Thoracic aorta (tissue), 2 donors: ENCODE measurements at places on chromosomes 12 and 14. TPM values are rescaled to one million over a fixed set of nuclear protein-coding genes. Genes with fewer than 3 reads are reported as not detected.

DNA sequence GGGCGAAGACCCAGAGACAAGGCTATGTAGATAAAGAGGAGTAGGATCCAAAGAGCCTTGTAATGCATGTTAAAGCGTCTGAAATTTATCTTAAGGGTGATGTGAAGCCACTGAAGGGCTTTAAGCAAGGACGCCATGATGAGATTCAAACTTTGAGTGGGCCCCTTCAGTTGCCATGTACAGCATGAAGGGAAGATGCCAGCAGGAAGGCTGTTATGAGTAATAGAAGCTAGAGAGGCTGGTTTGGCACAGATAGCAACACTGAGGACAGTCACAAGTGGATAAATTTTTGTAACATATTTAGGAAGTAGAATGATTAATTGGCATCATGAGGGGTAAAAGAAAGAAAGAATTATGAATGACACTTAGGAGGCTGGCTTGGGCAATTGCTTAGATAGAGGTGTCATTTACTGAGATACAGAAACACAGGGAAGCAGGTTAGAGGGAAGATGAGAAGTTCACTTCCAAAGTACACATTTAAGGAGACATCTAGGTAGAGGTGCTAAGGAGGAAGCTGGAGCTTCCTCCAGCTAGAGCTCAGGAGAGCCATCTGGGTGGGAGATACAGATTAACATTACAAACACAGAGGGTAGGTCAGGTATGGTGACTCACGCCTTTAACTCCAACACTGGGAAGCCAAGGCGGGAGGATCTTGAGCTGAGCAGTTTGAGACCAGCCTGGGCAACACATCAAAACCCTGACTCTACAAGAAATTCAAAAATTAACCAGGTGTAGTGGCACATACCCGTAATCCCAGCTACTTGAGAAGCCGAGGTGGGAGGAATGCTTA lies 13.7 kb downstream of the ATG2B start:
- DNase-seq: no peak

GRCh38 chr14:71247106-71247505 lies 339.8 kb downstream of the PCNX1 start:
- no peak for DNase-seq

DNA sequence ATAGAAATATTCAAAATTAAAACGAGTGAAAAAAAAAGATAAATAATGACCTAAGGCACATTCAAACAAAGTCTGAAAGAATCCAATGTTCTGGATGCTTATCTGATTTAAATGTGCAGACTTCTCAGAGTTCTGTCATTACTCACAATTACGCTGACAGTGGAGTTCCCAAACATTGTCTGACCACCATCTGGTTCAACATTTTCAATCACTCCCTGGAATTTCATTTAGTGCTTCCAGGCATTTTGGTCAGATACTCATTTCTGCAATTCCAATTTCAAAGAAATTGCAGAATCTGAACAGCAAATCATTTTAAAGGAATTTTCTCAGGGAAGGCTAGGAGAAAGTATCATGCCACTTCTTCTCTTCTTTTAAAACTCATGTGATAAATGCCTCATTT lies 398.2 kb upstream of the PDE3A start:
- no peak for DNase-seq

GRCh38 chr12:9948606-9949296 lies 16.6 kb upstream of the CLEC2A start:
- no peak for DNase-seq

GRCh38 chr12:4587108-4587507 lies 25.1 kb downstream of the DYRK4 start:
- DNase-seq: no peak

DNA sequence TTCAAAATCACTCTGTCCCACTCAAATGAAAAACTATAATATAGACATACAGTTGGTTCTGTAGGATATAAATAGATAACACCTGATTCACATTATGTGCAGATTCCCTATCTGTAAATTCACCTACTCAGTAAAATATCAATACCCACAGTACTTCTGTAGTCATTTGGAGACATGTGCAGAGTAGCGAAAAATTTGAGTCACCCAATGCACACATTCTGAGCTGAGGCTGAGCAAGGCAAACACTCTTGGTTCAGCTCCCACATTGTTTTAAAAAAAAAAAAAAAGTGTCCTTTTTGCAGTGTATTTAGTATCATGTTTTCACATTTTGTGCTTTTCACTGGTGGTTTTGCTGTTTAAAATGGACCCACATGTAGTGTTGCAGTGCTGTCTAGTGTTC lies 27.3 kb upstream of the BBS10 start:
- DNase-seq: no peak

DNA sequence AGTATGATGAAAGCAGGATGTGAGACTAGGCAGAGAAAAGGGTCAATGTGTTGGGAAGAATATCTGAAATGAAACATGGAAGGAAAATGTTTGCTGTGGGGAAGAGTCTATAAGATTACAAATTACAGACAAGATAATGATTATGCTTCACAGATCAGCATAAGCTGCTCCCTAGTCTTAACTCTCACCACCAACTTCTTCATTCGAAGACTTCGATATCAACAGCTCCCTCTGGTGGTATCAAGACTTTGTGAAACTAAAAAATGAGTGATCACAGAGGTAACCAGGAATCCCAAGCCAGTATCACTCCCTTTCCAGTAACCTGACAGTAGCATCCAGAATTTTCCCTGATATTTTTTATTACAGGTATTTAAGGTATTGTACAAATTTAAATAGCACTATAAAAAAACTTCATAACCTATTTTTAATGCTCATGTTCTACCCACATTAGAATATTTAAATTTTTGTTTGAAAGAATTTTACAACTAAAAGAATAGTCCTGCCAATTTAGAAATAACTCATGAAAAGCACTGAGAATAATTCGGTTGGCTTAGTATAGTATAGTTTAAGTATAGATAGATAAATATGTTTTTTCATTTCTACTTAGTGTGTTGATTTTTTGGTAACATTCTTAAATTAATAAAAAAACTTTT lies 84.4 kb downstream of the C2CD5 start:
- DNase-seq: no peak

DNA sequence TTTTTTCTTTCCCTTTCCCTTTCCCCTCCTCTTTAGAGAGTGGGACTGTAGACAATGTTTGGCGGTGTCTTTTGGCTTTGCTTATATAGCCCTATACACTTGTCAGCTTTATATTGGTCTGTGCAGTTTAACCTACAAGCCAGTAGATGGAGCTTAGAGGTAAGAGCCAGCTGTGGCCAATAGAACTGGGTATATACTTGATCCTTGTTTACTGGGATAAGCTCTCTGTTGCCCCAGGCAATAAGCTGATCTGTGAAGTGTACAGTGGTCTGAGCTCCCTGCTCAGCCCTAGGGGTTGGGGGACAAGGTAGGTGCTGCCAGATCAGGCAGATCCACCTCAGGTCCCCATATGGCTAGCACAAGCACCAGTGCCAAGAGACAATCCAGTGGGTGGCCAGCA lies 434.1 kb downstream of the NOVA1 start:
- no peak for DNase-seq

DNA sequence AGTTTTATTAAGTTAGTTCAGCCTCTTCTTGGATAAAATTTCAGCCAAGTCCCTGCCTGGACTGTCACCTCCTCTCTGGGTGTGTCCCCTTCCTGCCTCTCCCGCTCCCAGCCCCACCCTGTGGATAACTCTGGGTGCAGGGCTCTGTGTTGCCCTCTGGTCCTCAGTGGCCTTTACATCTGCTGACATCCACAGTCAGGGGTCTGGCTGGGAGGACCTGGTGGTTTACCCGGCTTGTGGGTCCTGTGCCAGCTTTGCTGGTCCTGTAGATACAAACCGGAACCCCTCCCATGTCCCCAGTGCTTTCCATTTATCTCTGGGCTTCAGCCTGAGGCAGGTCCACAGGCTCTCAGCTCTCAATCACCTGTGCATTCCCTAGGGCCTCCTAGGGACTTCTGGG lies 28.9 kb upstream of the PLEKHG3 start:
- no peak for DNase-seq

DNA sequence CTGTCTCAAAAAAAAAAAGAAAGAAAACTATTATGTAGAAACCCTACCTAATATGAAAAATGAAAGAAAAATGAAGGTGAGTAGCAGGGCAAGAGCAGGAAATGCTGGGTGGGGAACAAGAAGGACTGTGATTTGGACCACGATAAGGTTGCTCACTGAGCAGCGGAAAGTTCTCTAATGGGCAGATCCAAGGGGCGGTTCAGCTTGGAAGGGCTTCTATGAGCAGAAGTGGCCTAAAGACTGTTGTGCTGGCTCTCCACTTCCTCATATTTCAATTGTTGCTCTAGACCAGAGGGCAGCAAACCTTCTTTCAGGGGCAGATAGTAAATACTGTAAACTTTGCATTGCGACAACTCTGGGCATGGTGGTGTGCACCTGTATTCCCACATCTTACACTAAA lies 16.3 kb upstream of the NFYB start:
- DNase-seq: no peak

DNA sequence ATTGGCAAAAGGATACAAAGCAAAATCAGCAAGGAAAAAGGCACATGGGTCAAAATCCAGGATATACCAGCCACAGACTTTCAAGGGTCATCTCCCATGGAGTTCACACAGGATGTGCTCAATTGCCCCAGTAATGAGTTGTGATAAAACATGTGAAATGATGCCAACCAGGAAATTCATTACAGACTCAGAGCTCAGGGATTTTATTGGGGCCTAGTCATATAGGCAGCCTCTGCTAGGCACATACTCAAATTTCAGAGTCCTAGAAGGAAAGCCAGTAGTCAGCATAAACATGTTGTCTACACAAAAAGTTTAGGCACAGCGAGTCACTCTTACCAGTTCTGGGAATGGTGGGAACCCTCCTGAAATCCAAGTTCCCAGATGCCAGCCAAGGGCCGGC lies 64.4 kb upstream of the OSBPL8 start:
- no peak for DNase-seq

DNA sequence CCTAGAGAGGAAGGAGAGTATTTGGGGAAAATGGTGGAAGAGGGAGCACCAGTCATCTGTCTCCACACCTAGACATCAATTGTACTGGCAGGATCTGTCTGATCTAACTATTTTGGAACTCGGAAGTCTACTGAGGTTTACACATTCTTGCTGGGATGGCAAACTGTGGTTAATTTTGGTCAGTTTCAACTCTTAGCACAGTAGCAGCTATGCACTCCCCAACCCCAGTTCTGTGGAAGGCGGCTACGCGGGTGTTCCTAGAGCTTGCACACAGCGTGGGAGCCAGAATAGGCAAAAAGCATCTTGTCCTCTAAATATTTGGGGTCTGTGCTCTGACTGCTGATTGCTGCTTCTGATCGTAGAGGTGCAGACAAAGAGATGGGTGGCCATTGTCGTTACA lies 33.8 kb downstream of the TECPR2 start:
- no peak for DNase-seq

- DNase-seq: no peak
These were observed 150.2 kb downstream of the SRGAP1 start for GRCh38 chr12:63994704-63995103.

DNA sequence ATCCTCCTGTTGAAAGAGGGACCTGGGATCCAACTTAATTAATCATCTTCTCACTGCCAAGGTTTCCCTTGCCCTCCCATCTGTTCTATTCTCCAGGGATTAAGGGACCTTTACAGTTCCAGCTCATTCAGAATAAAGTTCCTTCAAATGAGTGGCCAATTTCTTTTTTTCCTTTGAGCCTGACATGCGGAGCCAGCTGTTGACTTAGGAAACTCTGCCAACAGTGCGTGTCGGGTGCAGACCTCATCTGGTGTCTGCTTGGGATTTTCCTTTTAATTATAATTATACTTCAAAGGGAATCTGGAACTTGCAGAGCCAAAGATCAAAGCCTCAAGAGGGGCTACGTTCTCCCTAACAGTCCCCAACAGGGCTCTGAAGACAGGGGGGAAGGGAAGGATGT lies 64.8 kb downstream of the CCDC60 start:
- no peak for DNase-seq

CISTR gene
- not detected for total RNA-seq

OAS3 gene
- total RNA-seq: 11.9 TPM

MUCL1 gene
- not detected for total RNA-seq

AKAP5 gene
- total RNA-seq: 4.3 TPM

RFX4 gene
- total RNA-seq: not detected

AKAP6 gene
- total RNA-seq: 104 TPM

SLC25A47 gene
- total RNA-seq: not detected

A2M gene
- total RNA-seq: 1,073 TPM

ATF1 gene
- total RNA-seq: 14.7 TPM

MGP gene
- 6,234 TPM for total RNA-seq

HOTAIR gene
- not detected for total RNA-seq

SLC38A2 gene
- 334 TPM for total RNA-seq

MYF5 gene
- total RNA-seq: not detected

STXBP6 gene
- 4.4 TPM for total RNA-seq
